ENCODE measurements at places on chromosomes 16 and 17.

- DNase-seq, result no peak
These were observed 33.0 kb upstream of the ADAMTS18 start for GRCh38 chr16:77467821-77468335.

DNA sequence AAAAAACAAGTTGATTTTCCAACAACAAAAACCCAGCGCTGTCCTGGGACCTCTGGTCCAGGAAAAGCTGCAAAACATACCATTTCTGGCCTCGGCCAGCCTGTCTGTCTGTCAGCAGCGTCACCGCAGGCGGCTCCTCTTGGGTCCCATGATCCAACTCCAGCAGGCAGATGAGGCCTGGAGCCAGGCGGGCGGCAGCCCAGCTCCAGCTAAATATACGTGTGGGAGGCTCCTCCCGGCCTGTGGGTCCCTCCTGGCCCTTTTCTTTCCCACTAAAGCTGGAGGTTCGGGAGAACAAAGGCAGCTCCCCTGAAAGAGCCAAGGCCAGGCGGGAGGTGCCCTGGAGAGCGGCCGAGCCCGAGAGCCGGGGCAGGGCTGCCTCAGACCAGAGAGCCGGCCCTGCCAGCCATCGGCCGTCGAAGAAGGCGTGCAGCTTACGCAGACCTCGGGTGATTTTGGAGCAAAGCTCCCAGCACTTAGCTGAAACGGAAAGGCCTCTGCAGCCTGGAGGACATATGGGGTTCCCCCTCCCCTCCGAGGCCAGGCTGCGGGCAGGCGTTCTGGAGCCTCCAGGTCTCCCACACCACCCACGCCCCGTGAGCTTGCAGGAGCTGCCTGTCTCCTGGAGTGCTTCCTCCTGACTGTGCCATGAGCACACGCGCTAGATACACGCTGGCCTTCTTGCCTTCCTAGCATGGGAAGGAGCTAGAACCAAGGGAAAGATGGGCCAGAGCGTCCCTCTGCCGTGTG is 19.9 kb upstream of the JPH3 start:
- DNase-seq, result no peak

GRCh38 chr17:46964315-46965265 is 14.5 kb downstream of the RPRML start:
- no peak for DNase-seq

DNA sequence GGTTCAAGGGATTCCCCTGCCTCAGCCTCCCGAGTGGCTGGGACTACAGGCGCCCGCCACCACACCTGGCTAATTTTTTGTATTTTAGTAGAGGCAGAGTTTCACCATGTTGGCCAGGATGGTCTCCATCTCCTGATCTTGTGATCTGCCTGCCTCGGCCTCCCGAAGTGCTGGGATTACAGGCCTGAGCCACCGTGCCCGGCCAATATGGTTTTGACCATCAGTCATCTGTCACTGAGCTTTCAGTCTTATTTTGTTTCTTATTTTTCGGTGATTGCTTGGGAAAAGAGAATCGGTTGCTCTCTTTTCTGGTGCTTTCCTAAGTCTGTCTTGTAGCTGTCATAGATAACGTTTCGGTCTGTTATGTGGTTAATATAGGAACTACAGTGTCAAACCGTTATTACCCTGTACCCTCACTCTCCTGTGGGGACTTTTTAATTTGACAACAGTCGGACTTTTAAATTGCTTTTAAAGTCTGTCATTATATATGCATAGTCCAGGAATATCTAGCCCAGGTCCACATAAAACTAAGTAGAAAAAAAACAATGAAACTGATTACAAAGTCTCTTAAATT is 453.4 kb downstream of the KCNJ18 start:
- DNase-seq, result no peak

- DNase-seq, result no peak
These were observed 117.2 kb downstream of the SOCS1 start for GRCh38 chr16:11138769-11139325.

DNA sequence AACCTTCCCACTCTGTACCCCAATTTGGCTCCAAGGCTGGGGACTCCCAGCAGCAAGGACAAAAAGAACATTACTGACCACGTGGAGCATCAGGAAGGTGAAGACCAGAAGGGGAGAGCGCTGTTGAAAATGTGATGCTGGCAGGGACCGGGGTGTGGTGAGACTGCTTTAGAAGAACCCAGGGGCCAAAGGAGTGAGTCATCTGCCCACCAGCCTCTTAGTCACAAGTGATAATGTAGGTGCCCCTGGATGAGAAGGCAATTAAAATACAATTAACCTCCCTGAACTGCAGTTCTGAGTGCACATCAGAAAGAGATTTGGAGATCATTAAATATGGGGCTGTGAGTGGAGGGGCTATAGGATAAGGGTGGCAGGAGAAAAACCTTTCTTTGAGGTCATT is 366.6 kb upstream of the CCL2 start:
- DNase-seq, result no peak

GRCh38 chr16:57324749-57325148 is 33.8 kb upstream of the CCL22 start:
- DNase-seq, result no peak

DNA sequence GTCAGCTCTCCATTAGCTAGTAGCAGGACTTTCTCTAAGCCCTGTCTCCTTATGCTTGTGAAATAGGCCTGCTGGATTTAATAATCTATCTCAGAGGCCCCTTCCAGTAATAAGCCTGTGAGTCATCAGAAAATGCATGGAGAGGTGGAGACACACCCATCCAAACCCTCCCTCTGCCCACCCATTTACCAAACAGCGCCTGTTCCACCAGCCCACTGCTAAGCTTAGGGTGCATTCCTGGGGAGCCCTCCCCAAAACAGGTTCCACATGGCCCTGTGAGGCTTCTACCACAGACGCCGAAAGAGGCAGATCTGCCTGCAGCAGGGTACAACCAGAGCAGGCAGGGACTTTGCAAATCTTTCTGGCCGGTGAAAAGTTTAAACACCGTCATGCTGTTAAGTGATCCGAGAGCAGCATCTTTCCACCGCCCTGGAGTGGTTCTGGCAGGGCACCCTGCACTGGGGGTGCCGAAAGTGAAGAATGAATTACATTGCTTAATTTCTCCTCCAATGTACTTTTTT is 99.3 kb downstream of the GAS7 start:
- DNase-seq, result peak; percentile 66

DNA sequence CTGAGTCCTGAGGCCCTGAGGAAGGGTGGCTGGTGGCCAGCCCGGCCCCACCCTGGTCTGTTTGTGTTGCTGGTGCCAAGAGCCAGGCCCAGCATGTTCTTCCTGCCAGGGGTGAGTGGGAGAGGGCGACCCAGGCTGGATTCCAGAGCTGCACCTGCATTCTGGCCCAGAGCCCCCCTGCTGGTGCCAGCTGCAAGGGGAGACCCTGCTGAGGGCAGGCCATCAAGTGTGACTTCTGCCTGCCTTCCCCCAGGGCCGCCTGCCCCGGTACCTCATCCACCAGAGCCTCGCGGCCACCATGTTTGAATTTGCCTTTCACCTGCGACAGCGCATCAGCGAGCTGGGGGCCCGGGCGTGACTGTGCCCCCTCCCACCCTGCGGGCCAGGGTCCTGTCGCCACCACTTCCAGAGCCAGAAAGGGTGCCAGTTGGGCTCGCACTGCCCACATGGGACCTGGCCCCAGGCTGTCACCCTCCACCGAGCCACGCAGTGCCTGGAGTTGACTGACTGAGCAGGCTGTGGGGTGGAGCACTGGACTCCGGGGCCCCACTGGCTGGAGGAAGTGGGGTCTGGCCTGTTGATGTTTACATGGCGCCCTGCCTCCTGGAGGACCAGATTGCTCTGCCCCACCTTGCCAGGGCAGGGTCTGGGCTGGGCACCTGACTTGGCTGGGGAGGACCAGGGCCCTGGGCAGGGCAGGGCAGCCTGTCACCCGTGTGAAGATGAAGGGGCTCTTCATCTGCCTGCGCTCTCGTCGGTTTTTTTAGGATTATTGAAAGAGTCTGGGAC is 2.4 kb upstream of the TCAP start:
- no peak for DNase-seq

DNA sequence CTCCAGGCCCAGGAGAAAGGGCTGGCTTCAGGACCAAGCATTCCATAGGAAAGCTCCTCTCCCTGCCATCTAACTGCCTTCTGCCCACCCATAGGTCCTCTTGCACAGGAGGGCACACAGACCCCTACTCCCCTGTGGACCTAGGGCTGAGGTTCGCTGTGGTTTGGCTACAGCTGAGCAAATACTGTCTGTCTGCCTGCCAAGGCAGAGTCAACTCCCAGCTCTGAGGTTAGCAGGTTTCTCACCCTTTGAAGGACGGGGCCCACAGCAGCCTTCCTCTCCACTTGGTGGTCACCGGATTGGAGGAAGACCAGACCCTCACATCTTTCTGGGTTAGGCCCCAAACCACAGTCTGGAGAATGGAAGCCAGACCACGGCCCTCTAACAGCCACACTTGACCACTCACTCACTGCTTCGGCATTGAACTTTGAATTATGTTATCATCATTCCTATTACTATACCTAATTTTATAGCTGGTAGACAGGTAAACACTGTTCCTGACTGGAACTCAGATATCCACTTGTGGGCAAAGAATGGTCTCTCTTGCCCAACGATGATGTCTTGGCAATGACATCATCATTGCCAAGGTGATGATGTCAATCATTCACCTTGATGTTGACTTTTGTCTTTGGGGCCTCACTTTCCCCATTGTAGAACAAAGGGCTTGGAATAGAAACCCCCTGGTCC is 14.2 kb downstream of the CBX4 start:
- no peak for DNase-seq

- DNase-seq, result no peak
These were observed 5.3 kb downstream of the PLD6 start for GRCh38 chr17:17200831-17201230.

DNA sequence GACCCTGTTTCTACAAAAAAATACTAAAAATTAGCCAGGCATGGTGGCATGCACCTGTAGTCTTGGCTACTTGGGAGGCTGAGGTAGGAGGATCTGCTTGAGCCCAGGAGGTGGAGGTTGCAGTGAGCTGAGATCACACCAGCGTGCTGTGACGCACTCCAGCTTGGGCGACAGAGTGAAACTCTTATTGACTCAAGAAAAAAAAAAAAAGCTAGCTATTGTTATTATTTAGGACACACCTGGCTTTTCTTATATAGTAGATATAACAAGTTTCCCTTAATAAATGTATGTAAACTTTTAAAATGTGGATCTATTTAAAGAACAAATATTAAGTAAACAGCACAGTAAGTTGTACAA is 1.8 kb downstream of the RABEP2 start:
- no peak for DNase-seq

DNA sequence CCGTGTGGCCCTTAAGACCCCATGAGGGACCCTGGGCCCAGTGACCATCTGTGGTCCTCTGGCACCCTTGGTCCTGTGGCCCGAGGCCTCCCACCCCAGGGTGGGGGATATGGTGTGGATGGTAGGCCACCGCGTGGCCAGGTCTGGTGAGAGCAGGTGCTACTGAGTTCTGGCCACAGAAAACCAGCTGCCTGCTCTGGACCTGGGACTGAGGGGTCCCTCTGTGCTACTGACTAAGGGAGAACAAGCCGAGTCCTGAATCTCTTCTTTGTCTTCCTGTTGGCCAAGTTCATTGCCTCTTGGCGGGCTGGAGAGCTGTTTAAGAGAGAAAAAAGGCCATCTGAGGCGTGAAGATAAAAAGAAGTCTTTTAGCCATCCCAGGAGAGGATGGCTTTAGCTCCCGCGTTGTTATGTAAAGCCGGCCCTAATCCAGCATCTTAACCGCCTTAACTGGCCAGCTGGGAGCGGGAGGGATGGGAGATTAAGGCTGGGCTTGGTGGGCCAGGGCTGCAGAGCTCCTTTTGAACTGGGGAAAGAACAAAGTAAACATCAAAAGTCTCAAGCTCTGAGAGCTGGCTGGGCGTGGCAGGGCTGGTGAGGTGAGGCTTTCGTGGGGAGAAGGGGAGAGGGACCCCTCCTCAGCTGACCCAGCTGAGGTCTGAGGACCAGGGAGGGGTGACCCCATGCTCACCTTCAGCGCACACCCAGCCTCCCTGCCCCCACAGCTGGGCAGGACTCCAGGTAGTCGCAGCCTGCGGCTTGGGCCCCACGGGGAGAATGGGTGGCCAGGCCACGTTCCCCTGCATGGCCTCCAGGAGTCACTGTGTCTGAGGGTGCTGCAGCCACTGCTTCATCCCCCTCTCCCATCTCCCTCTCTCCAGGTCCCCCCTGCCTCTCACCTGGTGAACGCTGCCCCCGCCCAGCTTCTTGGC is 62.4 kb downstream of the NKD1 start:
- DNase-seq, result peak; percentile 51

DNA sequence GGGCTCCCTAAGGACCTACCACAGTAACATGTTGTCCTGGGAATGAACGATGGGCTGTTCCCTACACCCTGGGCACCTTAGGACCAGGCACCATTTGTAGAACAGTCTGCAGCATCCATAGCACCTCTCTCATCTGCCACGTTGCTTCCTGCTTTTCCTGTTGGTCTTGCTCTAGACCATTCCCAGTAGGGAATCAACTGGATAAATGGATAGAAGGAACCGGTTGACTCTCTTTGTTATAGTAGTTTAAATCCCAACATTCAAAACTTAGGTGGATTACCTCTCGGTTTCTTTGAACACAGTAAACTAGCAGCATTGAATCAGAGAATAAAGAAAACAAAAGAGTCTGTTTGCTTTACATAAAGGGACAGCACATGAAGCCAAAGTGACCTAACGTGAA is 159.1 kb downstream of the HS3ST3B1 start:
- DNase-seq, result no peak

Measured in hepatocyte (in vitro differentiated cells).